Thymus (tissue), 14 donors: ENCODE measurements at places on chromosomes 3 and 15.
A peak's percentile ranks its signal among the peaks of the same experiment; 100 is the strongest.

GRCh38 chr15:84598993-84599392 lies 1.8 kb upstream of the ZSCAN2 start:
- no peak for DNase-seq

DNA sequence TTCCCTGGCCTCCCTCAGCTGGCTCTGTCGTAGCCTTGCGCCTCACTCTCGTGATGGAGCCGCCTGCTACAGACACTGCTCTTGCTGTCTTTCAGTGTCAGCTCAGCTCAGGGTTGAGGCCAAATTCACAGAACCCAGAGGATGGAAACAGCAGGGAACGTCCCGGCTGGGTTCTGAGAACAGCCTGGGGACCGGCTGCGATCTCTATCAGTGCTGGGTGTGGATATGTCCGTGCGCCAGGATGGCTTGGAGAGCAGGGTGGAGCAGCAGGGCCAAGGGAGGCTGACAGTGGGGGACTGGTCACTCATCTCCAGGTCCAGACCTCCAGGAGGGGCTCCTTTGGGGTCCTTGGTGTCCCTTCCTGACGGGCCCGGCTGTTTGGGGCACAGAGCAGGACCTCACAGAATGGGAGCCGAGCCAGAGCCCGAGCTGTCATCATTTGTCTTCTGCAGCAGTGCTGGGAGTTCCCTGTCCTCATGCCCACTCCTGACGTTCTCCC lies 18.4 kb downstream of the KLF15 start:
- DNase-seq: no peak

- DNase-seq: no peak
Measured at GRCh38 chr3:12409684-12410596, 74.3 kb upstream of the TSEN2 start.

DNA sequence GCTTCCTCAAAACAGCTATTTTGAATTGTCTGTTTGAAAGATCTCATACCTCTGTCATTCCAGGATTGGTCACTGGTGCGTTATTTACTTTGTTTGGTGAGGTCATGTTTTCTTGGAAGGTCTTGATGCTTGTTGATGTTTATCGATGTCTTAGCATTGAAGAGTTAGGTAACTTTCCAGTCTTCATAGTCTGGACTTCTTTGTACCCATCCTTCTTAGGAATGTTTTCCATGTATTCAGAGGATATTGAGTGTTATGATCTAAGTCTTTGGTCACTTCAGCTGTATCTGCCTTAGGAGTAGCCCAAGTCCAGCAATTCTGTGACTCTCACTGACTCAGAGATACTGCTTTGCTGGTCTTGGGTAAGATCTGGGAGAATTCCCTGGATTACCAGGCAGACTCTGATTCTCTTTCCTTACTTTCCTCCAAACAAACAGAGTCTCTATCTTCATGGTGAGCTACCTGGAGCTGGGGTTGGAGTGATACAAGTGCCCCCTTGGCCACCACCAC lies 398.6 kb downstream of the ZIC4 start:
- DNase-seq: no peak

DNA sequence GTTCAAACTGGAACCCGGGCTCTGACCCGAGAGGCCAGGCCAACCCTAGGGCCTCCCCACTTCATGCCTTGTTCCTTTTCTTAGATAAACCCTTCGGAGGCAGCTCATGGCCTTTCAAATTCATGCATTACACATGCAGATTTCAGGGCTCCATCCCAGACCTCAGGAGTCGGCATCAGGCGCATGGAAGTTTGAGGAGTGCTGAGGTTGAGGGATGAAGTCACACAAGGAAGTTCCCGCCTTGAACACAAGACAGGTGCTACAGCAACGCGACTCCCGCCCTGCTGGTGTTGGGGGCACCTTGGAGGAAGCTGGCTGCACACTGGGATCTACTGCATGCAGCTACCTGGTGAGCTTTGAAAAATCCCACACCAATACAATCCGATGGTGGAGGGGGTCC lies 245.2 kb upstream of the LYSMD4 start:
- DNase-seq: no peak

DNA sequence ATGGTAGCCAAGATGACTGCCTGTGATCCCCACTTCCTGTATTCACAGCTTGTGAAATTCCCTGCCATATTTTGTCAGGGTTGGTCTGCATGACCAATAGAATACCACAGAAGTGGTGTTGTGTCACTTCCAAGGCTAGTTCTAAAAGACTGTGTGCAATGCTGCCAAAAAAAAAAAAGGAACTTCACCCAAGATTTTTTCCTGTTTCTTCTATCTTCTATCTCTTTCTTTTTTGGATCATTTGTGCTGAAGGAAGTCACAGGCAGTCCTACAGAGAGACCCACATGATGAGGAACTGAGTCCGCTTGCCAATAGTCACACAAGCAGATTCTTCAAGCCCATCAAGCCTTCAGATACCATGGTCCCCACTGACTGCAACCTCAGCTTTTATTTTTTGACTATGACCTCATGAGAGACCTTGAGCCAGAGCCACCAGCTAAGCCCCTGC lies 18.1 kb upstream of the RAF1 start:
- DNase-seq: no peak

GRCh38 chr15:58407236-58407775 lies 24.5 kb upstream of the LIPC start:
- DNase-seq: peak; percentile 33

DNA sequence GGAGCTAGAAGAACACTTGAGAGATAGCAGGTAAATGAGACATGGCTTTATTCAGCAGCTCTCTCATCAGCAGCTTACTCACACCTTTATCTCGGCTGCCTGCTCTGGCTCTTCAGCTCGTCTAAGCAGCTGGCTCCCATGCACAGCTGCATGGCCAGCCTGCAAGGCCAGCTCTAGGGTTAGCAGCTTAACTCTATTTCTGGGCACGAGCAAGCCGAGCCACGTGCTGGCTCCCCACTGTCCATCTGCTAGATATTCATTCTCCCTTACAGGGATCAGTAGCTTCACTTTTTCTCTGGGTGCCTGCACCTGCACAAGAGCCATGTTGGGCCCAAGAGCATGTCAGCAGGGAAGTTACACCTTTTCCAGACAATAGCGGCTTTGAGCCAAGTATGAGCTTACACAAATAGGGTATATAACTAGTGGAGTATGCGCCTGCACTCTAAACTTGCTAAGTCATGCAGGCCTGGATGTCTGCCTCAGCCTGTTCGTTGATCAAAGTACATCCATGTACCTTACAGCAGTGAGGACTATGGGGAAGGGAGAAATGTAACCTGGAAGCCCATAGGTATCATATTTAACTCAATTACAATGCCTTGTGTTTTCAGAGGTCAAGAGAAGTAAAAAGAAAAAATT lies 174.9 kb upstream of the SNTN start:
- no peak for DNase-seq

- no peak for DNase-seq
Measured at GRCh38 chr15:38873158-38873557, 308.5 kb upstream of the RASGRP1 start.

- DNase-seq: no peak
Measured at GRCh38 chr15:55170361-55170760, 26.4 kb downstream of the RSL24D1 start.

- DNase-seq: peak; percentile 66
Measured at GRCh38 chr15:77420610-77421369, at the start of gene HMG20A. Gene HMG20A, plus strand, starts transcription at chr15:77420888. Its CDS starts 37,520 bp downstream, at chr15:77458408.

- no peak for DNase-seq
Measured at GRCh38 chr15:84919106-84919667, 34.7 kb downstream of the SLC28A1 start.

DNA sequence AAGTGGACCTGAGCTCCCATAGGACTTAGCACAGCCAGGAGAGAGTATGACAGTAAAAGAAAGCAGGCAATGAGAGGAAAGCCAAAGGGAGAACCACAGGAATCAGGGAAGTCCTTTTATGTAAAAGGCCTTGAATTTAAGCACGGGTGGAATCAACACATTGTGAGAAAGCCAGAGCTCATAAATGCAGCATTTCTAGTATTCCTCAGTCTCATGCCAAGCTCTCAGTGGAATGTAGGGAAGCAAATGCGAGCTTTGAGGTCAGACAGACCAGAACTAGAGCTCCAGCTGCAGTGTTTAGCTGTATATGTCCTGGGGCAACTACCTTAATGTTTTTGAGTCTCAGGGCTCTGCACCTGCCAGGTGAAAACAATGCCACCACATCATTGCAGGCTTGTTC lies 132.1 kb upstream of the TRIM42 start:
- no peak for DNase-seq

GRCh38 chr15:84736375-84736774 lies 12.0 kb upstream of the ZNF592 start:
- peak; percentile 60 for DNase-seq

DNA sequence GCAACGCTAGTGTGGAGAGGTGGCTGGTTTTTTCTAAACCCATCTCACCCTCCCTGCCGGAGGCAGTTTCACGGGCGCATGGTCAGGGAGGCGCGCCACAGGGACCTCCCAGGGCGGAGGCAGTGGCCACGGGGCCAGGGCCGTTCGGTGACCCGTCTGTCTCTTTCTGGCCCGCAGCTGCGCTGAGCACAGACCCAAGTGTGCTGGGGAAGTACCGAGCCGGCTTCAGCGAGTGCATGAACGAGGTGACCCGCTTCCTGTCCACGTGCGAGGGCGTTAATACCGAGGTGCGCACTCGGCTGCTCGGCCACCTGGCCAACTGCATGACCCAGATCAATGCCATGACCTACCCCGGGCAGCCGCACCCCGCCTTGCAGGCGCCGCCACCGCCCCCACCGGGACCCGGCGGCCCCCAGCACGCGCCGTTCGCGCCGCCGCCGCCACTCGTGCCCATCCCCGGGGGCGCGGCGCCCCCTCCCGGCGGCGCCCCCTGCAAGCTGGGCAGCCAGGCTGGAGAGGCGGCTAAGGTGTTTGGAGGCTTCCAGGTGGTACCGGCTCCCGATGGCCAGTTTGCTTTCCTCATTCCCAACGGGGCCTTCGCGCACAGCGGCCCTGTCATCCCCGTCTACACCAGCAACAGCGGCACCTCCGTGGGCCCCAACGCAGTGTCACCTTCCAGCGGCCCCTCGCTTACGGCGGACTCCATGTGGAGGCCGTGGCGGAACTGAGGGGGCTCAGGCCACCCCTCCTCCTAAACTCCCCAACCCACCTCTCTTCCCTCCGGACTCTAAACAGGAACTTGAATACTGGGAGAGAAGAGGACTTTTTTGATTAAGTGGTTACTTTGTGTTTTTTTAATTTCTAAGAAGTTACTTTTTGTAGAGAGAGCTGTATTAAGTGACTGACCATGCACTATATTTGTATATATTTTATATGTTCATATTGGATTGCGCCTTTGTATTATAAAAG lies 1.8 kb downstream of the HES1 start:
- peak; percentile 66 for DNase-seq

- DNase-seq: no peak
Measured at GRCh38 chr15:63234451-63234870, 42.9 kb upstream of the APH1B start.
